ENCODE measurements at places on chromosomes 6 and 20.

DNA sequence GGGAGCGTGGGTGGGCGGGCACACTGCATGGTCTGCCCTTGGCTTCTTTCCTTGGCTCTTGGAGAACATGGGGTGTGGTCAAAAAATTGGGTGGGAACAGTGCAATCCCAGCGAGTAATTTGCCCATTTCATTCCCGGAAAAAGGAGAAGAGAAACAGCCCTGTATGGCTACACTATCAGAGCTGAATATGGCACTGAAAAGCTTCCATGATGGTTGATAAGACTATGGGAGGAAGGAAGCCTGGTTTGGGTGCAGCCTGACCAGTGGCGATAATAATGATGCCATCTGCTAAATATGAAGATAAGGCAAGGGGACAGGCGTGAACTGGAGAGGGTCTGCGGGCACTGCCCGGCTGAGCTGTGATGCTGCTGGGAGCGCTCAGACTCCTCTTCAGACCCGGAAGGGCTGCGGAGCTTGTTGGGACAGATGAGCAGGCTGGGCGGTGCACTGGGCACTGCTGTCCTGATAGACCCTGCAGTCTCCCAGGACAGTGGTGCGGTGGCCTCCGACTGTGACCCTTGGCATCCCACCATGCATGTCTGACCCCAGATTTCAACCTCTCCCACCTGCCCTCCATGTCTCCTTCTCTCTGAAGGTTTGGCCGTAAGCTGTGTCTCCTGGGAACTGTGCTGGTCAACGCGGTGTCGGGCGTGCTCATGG, 10.2 kb downstream of the SLC22A1 start:
- no peak for DNase-seq

DNA sequence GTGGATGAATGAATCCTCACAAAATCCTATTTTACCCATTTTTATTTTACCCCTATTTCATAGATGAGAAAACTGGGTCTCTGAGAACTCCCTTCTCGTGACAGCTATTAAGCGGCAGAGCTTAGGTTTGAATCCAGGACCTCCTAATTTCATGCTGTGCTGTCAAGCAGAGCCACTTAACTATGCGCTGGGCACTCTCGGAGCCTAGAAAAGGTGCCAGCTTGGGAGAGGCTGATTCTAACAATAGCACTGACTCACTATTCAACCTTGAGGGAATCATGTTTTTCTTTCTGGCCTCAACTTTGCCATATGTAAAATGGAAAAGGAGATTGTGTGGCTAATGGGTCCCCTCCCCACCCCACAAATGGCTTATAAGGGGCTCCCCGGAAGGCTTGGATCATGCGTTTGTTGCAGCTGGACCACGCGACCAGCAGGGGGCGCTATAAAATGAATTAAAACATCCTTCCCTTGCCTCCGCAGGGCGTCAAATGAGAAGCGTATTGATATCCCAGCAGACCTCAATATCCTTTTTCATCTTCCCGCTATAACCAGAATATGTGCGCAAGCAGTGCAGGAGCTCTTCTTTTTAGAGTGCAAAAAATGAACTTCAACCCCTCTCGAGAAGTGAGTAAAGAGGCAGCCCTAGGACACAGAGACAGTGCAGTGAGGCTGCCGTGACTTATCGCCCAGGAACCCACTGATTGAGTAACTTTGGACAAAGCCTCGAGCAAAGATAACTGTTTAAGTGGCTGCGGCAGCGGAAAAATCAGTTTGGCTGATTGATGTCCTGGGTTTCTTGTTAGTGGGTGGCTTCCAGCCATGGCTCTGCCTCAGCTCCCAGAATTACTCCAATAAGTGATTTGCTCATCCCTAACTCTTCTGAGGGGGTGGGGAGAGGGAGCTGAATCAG, 12.8 kb upstream of the PDYN start:
- peak; percentile 81 for DNase-seq

DNA sequence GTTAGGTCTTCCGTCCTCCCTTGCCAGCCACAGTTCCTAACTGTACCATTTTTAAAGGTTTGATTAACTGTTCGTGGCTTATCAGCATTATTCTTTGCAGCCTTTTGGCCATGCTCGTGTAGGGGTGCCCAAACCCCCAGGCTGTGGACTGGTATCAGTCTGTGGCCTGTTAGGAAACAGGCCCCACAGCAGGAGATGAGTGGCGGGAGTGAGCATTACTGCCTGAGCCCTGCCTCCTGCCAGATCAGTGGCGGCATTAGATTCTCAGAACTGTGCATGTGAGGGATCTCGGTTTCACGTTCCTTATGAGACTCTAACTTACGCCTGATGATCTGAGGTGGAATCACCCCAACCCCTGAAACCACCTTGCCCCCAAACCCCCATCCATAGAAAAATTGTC, 79.3 kb downstream of the TBC1D7 start:
- peak; percentile 41 for DNase-seq

DNA sequence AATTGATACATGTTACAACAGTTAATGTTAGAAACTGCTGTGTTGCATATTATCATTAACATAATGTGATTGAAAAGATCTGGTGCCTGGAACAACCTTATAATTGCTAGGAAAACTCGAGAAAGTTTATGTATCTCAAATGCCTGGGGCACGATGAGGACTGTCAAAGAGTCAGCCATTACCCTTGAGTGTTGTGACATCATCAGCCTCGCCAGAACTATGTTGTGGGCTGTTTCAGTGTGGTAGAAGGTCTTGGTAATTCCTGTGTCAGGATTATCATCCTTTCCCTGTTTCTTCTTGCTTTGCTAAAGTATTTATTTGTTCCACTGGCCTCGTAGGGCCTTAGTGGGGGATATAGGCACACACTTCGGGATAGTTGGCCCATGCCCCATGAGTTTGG, 185.1 kb downstream of the DTNBP1 start:
- peak; percentile 31 for DNase-seq

GRCh38 chr6:157302736-157303135, 20.6 kb downstream of the TMEM242 start:
- no peak for DNase-seq
